CD4-positive, alpha-beta T cell treated with Interleukin-6 at 100 ng/mL for 8 hours (primary cell): ENCODE measurements at places on chromosomes 7 and 10.

- DNase-seq, result no peak
Observed at GRCh38 chr7:139896288-139896687, 67.2 kb downstream of the TBXAS1 start.

GRCh38 chr10:113226399-113226798, 276.4 kb downstream of the TCF7L2 start:
- no peak for DNase-seq

- no peak for DNase-seq
Observed at GRCh38 chr7:7851991-7852390, 116.6 kb upstream of the GLCCI1 start.

- no peak for DNase-seq
Observed at GRCh38 chr7:25586513-25586912, 358.2 kb upstream of the NPVF start.

GRCh38 chr7:43557831-43558495, 24.9 kb upstream of the STK17A start:
- no peak for DNase-seq

DNA sequence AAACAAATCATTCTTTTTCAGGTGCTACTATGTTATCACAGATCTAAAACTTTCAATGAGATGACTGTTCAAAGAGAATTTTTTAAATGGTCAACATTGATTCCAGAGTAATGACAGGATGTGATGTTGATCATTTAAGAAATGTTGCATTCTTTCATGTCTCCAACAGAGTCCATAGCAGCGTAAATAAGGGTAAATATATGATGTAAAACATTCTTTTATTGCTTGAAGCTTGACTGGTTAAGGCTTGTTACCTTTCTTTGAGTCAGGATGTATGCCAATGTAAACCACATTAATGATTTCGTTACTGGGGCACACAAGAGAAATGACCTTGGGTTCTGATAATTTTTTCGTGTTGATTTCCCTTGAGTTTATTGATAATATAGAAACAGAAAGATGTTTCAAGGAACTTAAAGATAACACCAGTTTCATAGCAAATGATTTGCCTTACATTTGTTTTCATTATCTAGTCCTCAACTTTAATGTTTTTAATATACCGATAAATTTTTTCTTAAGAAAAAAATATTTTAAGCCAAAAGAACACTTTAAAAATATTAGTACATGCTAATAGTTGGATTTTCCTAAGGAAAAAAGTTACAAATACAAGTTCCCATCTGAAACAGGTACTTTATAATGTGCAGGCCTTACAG, 3.5 kb downstream of the STK17A start:
- DNase-seq, result no peak

DNA sequence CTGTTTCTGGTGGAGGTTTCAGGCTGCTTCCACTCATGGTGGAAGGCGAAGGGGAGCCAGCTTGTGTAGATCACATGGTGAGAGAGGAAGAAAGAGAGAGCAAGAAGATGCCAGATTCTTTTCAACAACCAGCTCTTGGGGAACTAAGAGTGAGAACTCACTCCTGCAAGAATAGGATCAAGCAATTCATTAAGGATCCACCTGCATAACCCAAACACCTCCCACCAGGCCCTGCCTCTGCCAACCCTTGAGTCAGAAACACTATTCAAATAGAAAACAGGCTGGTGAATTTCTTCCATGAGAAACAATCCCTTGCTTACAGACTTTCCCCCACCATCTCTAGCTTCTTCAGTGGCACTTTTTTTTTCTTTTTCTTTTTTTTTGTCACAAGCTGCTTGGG, 317.2 kb downstream of the GPR158 start:
- DNase-seq, result no peak

DNA sequence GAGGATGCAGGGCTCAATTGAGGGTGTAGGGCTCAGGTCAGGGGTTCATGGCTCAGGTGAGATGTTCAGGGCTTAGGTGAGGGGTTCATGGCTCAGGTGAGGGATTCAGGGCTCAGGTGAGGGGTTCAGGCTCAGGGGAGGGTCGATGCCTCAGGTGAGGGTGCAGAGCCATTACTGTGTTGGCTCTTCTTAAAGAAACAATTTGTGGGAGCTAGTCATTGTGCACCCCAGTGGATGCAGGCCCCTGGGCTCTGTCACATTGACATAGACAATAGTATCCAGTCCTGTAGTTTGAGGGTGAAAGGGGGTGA, 86.7 kb downstream of the ADCY1 start:
- DNase-seq, result no peak

GRCh38 chr7:53602817-53603418, 567.5 kb downstream of the POM121L12 start:
- no peak for DNase-seq

DNA sequence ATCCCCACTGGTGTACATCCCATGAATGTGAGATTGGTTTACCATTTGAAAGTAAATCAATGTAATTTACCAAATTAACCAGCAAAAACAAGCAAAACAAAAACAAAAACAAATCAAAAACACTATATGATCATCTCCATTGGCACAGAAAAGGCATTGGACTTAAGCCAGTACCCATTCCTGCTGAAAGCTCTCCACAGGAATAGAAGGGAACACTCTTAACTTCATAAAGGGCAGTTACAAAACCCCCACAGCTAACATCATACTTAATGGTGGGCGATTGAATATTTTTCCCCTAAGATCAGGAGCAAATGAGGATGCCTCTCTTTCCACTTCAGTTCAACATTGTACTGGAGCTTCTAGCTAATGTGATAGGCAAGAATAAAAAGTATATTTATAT, 34.1 kb downstream of the PRKG1 start:
- no peak for DNase-seq
